ENCODE measurements at places on chromosomes 7 and 10.

GRCh38 chr7:55977831-55978230, 13.4 kb downstream of the NIPSNAP2 start:
- no peak for DNase-seq

DNA sequence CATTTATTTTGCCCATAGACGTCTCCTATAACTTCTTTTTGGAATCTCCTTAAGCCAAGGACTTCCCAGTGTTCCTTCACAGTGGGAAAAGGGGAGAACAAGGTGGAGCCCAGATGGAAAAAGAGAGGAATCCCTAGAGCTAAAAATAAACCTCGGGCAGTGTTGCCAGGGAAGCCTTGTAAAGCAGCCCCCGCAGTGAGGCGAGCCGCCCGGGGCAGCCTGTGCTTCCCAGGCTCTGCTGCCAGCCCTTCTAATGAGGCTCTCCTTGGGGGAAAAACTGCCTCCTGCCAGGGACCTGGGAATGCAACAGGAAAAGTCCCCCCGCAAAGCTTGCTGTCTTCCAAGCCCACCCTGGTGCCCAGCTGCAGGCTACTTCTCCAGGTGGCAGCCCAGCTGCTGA, 71.7 kb downstream of the SH3PXD2A start:
- no peak for DNase-seq

DNA sequence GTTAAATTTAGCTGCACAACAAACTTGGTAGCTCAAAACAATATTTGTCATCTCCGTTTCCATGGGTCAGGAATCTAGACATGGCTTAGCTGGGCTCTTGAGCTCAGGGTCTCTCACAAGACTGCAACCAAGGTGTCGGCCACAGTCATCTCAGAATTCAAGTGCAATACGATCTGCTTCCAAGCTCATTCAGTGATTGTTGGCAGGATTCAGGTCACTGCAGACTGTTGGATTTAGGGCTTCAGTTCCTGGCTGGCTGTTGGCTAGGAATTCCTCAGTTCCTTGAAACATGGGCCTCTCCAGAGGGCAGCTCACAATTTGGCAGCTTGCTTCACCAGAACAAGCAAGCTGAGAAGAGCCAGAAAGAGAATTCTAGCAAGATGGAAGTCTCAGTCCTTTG, 17.5 kb upstream of the CHST3 start:
- DNase-seq: no peak

GRCh38 chr7:106031300-106032035, 68.4 kb downstream of the CDHR3 start:
- peak; percentile 21 for DNase-seq

DNA sequence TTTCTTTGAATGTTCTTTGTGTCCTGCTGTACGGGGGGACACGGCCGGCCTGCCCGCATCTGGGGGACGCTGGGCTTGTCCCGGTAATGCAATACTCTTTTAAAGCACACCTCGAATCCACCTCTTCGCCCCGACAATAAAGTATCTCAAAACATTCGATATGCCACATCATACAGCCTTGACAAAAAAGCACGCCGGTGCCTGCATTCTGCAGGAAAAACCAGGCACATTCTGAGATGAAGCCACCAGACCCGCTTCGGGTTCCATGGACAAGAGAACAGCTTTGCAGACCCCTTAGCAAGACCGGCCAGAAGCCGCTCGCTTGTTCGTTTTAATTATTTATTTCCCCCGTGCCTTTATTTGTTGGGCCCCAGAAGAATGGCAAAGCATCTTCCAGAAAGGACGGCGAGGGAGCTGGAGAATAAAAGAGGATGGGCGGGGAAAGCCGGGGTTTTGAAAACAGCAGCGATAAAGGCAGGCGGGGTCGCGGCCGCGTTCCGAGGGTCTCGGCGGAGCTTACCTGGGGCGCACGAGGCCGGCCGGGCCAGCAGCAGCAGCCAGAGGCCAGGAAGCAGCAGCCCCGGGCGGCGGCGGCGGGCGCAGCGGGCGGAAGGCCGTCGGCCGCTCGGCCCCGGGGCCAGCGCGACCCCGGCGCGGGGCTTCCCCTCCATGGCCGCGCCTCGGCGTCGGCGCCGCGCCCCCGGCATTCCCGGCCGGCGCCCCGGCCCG, 462 bp downstream of the KIAA1549 start:
- DNase-seq: peak; percentile 12

DNA sequence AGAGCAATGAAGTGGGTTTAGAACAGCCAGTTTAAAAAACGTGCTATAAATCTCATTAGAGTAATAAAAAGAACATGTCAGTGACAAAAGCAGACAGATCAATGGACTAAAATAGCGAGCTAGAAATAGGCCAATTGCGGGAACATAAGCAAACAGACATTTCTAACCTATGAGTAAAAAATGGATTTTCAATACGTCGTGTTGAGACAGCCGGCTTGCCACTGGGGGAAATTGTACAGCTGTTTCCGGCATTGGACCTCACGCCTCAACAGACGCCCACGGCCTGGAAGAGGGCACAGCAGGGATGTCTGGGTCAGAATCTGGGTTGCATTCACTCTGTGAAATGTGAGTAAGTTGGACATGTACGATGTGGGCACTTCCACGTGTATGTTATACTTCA, 92.9 kb downstream of the SVOPL start:
- no peak for DNase-seq

- no peak for DNase-seq
Measured at GRCh38 chr10:26468291-26468690, 30.1 kb downstream of the APBB1IP start.

- no peak for DNase-seq
Measured at GRCh38 chr10:30820261-30820991, 190.9 kb upstream of the LYZL2 start.

GRCh38 chr10:31194986-31195385, 124.0 kb upstream of the ZEB1 start:
- no peak for DNase-seq
